ENCODE measurements at places on chromosomes 11 and 22.

DNA sequence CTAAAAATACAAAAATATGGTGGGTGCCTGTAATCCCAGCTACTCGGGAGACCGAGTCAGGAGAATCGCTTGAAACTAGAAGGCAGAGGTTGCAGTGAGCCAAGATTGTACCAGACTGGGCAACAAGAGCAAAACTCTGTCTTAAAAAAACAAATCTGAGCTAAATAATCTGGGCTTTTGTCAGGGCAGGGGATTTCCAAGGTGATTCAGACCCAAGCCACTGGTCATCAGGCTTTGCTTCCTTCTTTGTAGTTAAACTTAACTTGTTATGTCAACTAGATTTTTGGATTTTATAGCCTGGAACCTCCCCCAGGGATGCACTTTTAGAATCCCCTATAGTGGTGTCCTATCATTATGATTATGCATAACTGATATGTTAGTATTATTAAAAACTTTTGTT lies 27.0 kb upstream of the SLC22A8 start:
- no peak for DNase-seq

DNA sequence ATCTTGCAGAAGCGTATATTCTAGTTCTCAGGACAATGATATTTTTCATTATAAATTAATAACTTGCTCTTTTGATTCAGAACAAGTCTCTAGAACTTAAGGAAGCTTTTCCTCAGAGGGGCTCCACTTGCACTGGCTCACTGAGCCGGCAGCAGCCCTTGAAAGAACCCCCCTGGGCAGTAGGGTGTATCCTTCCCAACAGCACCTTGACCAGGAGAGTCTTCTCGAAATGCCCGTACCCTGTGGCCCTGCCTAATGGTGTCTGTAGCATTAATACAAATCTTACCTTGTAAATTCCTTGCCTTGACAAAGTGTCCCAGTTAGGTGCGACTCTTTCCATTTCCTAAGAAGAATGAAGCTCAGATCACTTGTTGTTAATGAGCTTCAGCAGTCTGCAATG lies 13.5 kb downstream of the PSMD13 start:
- no peak for DNase-seq

GRCh38 chr11:68683121-68683520 lies 1.2 kb upstream of the GAL start:
- DNase-seq = no peak

DNA sequence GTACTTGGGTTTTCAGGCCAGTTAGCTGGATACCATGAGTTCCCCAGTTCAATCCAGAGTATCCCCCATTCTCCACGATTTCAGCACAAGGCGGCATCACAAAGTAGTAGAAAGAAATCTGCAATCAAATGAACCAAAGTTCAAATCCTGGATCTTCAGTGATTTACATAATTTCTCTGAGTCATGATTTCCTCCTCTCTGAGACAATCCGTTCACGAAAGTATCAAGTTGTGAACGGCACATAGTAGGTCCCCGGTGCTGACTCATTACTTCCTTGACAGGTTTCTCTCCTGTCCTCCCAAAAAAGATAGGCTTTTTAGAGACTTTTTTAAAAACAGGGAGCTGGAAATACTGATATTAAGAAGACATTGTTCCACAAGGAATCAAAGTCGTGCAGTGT lies 69.1 kb upstream of the AKIP1 start:
- DNase-seq = peak; percentile 34

GRCh38 chr11:213111-213510 lies 5.6 kb downstream of the RIC8A start:
- DNase-seq = no peak

DNA sequence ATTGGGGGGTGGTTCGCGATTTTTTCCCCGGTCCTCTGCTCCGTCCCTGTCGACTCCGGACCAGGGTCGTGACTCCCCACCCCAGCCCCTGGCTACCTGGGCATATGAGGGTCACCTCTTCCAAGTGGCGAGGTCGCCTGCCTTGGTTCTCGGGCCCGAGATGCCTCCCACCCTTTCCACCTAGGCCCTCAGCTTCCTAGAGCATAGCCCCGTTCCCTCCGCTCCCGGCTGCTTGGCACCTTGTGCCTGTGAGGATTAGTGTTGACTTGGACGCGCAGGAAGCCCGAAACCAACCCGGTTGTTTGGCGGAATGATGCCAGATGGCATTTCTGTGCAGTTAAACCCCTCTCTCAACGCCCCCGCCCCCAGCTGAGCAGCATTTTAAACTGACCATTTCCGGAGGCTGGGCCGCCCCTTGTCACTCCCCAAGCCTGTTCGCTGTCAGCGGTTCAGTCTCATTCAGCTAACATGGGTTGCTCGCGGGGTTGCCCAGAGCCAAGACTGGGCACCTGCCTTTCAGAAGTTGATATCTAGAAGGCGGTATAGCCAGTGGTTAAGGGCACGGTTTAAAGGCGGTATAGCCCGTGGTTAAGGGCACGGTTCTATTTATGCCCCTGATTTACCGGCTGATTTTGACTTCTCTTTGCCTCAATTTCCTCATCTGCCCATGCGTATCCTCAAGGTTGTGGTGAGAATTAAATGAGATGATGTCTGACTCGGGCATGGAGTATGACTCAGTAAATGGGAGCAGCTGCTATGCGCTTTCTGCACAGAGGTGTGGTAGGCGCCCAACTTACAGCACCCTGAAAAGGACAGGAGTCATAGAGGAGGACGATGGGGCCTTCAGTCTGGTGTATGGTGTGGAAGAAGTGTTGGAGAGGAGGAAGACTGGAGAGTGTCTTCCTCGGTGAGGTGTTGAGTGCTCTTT lies 639 bp downstream of the INCENP start:
- peak; percentile 70 for DNase-seq

DNA sequence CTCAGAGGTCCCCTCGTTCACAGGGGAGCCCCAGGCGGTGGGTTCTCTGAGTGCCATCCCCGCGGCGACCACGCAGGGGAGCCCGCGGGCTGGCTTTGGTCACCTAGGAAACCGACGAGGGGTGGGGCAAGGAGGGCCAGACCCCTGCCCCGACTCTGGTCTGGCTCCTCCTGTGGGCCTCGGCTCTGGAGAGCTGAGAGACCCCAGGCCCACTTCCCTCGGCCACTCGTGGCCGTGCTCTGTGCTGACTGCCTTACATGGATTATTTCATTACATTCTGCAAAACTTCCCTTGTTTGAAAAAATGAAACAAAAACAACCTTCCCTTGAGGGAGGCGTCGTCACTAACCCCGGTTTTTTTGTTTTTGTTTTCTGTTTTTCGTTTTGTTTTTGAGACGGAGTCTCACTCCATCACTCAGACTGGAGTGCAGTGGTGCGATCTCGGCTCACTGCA lies 15.1 kb upstream of the CYTH4 start:
- DNase-seq = peak; percentile 75

DNA sequence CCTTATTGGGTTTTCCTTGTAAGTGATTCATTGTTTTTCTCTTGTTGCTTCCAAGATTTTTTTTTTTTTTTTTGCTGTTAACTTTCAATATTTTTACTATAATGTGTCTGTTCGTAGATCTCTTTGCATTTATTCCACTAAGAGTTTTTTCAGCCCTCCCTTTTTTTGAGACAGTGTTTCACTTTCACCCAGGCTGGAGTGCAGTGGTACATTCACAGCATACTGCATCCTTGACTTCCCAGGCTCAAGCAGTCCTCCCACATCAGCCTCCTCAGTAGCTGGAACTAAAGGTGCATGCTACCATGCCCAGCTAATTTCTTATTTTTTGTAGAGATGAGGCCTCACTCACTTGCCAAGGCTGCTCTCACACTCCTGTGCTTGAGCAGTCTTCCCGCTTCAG lies 1282.0 kb upstream of the CNTN5 start:
- DNase-seq = no peak

- DNase-seq = no peak
Measured at GRCh38 chr11:33930317-33931021, 38.6 kb upstream of the LMO2 start.

- no peak for DNase-seq
Measured at GRCh38 chr11:113885897-113886296, 10.5 kb upstream of the USP28 start.

GRCh38 chr11:18699848-18700261 lies 1.3 kb downstream of the TMEM86A start:
- DNase-seq = no peak

DNA sequence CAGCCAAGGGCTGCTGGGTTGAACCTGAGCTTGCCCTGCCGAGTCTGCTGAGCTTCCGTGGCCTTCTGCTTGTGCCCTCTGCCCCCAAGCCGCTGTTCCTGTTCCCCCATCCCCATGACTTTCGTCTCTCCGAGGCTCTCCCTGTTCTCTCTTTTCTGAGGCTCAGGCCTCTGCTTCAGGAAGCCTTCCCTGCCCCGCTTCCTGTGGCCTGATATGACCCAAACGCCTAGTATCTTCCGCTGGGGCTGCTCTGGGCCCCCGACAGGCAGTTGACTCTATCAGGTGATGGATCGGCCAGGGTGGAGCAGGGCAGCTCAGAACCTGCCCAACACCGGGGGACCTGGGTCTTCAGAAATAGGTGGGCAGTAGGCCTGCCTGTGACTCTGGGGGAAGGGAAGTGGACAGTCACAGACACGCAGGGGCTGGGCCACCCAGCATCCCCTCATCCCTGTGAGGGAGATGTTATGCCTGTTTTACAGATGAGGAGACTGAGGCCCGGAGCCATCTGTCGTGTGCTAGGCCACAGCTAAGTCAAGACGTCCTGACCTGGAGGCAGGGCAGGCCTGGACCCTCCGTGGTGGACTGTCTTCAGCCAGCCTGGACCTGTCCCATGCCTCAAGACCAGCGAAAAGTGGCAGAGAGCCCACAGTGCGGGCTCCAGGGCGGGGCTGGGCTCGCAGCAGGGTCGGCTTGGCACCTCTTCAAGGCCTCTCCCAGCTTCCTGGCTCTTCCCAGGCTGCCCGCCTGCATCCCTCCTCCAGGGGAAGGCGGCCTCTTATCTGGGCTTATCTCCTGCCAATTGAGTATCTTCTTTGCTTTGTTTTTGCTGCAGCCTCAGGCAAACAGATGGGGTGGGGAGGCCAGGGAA lies 16.2 kb downstream of the BAD start:
- DNase-seq = no peak
